ENCODE measurements at places on chromosomes 6 and 20.

DNA sequence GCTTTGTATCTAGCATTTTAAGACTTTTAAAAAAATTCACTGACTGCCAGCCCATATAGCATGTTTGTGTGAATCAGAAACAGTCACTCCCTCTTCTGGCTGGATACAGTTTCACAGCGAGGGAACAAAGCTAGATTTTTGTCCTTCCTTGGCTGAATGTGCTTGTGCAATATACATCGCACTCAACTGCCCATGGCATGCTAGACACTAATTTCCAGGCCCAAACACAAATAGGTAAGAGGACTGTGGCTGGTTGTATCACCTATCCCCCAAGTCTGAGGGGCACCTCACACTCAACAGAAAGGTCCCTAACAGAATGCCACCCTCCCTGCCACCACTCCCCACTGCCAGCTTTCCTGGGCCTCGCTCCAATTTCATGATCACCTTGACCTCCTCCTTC lies 16.2 kb upstream of the BLCAP start:
- DNase-seq: no peak

GRCh38 chr6:5158180-5158579 lies 73.0 kb downstream of the PPP1R3G start:
- no peak for DNase-seq

GRCh38 chr6:119348748-119349360 lies 707 bp downstream of the MAN1A1 start:
- DNase-seq: peak; percentile 16

- DNase-seq: no peak
These were observed 103.2 kb downstream of the ARMC2 start for GRCh38 chr6:108951351-108951953.

- no peak for DNase-seq
These were observed 43.5 kb upstream of the ECI2 start for GRCh38 chr6:4178737-4179333.

GRCh38 chr6:150686566-150686965 lies 86.9 kb downstream of the PLEKHG1 start:
- DNase-seq: no peak

DNA sequence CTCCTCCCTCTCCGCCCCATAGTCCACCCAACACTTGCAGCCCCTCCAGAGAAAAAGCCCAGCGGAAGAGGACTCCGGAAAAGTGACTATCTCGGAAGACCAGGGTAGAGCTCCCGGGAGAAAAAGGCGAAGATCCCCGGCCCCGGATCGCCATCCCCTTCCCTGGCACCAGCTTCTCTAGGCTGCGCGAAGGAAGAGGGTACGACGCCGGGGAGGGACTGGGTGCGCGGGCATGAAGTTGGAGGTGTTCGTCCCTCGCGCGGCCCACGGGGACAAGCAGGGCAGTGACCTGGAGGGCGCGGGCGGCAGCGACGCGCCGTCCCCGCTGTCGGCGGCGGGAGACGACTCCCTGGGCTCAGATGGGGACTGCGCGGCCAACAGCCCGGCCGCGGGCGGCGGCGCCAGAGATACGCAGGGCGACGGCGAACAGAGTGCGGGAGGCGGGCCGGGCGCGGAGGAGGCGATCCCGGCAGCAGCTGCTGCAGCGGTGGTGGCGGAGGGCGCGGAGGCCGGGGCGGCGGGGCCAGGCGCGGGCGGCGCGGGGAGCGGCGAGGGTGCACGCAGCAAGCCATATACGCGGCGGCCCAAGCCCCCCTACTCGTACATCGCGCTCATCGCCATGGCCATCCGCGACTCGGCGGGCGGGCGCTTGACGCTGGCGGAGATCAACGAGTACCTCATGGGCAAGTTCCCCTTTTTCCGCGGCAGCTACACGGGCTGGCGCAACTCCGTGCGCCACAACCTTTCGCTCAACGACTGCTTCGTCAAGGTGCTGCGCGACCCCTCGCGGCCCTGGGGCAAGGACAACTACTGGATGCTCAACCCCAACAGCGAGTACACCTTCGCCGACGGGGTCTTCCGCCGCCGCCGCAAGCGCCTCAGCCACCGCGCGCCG lies 822 bp downstream of the FOXQ1 start:
- DNase-seq: peak; percentile 12

DNA sequence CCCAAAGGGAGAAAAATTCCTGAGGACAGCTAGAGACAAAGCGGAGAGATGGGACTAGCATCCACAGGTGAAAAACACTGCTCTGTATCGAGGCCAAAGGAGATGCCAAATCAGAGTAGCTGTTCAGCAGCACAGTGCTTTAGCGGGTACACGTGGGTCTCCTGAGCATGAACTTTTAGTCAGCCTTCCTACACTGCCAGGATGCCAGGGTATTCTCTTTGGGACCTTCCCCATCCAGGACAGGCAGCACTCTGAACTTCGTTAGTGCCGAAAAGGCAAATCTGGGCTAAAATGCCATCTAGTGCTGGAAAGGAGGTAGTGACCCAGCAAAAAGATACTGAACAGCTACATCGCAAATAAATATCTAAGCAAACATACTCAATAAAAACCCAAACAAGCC lies 64.9 kb downstream of the C6orf58 start:
- DNase-seq: no peak

DNA sequence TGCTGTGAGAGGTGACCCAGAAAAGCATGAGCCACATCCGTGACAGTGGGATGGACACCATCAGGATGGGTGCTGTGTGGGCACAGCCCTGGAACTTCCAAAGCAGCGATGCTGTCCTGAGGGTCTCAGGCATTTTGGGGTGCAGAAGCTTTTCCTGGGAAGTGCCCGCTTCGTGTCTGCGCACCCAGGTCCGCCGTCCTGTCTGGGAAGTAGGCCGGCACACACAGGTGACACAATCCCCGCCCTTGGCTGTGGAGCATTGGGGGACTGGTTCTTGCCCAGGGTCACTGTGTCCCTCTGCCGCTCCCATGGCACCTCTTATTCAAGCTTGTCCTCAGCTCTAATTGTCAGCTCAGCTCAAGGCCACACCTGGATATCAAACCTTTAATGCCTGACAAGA lies 112.6 kb downstream of the ZDHHC14 start:
- no peak for DNase-seq

- DNase-seq: no peak
These were observed 40.8 kb downstream of the DNAH8 start for GRCh38 chr6:38755874-38756273.

DNA sequence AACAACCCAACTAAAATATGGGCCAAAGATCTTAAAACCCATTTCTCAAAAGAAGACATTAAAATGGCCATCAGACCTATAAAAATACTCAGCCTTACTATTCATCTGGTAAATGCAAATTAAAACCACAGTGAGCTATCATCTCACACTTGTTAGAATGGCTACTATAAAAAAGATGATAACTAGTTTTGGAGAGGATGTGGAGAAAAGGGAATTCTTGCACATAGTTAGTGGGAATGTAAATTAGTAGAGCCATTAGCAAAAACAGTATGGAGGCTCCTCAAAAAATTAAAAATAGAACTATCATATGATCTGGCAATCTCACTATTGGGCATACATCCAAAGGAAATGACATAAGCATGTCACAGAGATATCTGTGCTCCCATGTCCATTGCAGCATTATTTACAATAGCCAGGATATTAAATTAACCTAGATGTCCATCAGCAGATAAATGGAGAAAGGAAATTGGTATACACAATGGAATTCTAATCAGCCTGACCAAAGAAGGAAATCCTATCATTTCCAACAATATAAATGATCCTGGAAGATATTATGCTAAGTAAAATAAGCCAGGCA lies 2.9 kb downstream of the SIRPB1 start:
- DNase-seq: no peak

DNA sequence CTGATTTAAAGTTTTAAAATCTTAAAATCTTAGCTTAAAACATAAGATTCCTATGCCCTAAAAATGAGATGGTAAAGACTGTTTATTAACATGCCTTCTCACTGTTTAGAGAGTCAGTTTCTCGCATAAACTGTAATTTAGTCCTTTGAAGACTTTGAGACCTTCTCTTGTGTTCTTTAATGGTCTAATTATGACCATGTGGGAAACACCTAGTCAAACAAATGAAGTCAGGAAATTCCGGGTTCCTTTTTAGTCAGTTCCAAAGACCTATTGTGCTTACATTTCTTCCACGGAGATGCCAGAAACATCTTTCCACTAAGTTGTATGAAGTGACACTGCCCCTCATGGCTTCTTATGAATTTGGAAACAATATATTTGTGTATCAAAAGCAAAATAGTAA lies 64.2 kb upstream of the KIF25 start:
- no peak for DNase-seq

- no peak for DNase-seq
These were observed 233.7 kb downstream of the THBS2 start for GRCh38 chr6:169019727-169020491.

DNA sequence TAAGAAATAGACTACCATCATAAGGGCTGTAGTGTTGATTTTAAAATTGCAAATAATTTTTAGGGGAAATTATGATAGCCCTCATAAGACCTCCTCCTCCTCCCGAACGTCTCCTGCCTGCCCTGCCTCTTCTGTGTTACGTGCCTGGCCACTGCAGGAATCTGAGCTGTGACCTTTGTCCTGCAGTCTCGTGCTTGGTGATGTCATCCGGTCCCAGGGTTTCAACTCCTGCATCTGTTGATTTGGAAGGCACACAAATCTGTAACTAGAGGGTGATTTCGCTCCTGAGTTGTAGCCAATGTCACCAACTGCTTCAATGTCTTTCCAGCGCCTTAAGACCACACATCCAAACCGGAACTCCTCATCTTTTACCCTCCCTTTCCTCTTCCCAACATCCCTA lies 163.2 kb downstream of the AIG1 start:
- DNase-seq: no peak

DNA sequence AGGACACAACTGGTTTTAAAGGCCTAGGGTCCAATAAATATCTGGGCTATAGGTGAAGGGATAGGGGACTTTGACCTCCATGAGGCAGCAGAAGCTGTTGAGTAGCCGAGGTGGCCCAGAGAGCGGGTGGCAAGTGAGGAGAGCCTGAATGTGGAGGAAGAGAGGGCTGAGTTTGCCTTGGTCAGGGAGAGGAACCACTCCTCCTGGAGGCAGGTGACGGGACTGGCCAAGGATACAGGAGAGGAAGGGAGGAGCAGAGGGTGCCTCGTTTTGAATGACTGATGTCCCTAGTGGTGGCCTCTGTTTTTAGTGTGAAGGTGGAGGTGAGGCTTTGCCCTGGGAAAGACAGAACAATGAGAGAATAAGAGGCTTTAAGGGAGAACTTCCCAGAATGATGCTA lies 19.1 kb upstream of the AAR2 start:
- DNase-seq: no peak

- no peak for DNase-seq
These were observed 167.2 kb downstream of the ARID1B start for GRCh38 chr6:156944412-156944811.
